ENCODE measurements at places on chromosomes 6 and 20.
A peak's percentile ranks its signal among the peaks of the same experiment; 100 is the strongest.

GRCh38 chr20:31835977-31836852 is 9.2 kb downstream of the FOXS1 start:
- peak; percentile 69 for DNase-seq

- no peak for DNase-seq
Measured at GRCh38 chr6:70673054-70673453, 5.4 kb downstream of the SMAP1 start.

DNA sequence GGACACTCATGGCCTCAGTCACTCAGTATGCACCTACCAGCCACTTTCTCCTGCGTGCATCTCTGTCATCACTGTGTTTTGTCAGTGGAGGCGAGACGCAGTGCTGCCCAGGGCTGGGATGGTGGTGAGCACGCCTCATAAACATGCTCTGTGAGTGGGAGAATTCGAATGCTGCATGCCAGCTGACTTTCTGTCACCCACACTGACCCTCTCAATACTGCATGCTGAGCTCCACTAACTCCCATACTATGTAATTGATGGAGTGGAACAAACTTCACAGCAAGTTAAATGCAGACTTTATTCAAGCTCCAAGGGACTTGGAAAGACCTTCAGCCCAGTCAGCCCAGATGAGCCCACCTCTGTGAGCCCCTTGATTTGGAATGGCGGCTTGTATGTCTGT is 22.7 kb upstream of the GGTLC1 start:
- DNase-seq, result no peak

DNA sequence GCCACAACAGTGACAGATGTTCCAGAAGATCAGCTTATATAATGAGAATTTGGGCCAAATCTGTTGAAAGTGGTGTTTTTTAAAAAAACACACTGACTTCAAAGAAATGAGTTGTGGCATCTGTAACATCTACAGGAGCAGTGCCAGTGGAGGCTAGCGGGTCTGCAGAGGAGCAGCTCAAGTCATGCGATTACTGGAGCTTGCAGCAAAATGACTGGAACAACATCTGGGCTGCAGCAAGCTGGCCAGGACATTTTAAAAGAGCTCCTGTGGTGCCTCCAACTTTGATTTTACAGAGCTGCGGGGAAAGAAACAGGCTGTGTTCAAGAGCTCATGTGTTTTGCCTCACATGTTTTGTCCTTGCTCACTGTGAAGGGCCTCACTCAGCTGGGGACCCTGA is 57.2 kb downstream of the TBX18 start:
- DNase-seq, result no peak

DNA sequence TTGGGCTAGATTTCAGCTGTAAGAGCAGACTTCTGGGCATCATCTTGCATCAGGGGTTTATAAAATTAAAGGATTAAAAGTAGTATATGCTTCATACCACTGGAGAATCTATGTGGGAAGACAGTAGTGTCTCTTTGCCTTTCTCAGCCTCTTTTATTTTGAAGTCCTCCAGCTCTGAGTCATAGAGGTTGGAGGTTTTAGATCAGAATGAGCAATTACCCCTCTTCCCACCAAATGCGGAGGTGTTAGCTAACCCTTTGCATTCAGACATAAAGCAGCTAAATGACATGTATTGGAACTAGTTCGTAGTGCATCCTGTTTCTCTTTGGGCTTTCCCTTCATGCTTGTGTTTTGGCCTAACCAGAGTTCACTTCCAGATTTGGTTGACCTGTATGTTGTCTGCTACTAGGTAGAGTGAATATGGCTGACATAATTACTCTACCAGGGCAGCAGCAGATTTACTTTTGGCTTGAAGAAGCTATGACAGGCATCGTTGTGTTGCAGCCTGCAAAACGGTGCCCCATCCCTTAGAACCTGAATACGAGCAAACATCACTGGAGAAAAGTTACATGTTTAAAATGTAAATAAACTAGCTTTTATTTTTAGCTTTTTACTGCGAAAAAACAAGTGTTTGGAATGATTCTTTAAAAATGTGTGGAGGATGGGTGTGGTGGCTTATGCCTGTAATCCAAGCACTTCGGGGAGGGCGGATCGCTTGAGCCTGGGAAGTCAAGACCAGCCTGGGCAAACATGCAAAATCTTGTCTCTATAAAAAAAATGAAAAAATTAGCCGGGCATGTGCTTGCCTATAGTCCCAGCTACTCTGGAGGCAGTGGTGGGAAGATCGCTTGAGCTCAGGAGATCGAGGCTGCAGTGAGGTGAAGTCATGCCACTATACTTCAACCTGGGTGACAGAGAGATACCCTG is 82.2 kb downstream of the MYO6 start:
- DNase-seq, result no peak

DNA sequence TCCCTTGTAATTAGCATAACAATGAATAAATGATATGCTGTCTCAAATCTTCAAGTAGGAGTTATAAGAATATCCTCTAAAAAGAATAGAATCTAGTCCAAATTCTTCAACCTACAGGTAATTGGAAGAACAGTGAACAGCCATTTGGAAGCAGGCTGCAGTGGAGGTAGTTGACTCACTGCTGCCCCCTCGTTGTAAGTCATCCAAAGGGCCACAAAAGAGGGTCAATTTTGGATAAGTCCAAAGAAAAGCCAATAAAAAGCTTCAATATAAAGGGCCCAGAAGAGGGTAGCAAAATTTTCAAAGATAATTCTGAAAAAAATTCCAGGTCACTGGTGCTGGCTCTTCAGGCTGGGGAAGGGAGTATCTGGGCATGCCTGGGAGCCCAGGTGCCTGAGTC is 60.8 kb upstream of the SSTR4 start:
- no peak for DNase-seq

DNA sequence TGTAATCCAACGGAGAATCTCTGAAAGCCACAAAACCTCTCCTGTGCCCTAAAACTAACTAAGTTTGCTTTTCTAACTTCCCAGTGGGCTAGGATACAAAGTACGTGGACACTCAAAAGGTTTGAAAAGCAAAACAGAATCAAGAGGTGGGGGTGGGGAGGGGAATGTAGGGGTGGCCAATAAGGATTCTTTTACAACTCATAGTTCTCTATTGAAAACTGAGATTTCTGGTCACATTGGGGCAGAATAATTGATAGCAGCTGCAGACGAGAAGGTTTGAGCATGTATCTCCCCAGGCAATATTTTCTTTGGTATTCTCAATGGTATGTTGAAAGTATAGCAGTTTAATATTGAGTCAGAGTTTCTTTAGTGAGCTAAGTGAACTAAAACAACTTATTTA is 376.7 kb upstream of the CITED2 start:
- DNase-seq, result no peak

GRCh38 chr6:29011276-29011734 is 6.2 kb upstream of the ZNF311 start:
- DNase-seq, result no peak

- no peak for DNase-seq
Measured at GRCh38 chr6:99512033-99512432, 3.2 kb downstream of the USP45 start.

- no peak for DNase-seq
Measured at GRCh38 chr6:79783670-79784394, 152.7 kb downstream of the SH3BGRL2 start.

DNA sequence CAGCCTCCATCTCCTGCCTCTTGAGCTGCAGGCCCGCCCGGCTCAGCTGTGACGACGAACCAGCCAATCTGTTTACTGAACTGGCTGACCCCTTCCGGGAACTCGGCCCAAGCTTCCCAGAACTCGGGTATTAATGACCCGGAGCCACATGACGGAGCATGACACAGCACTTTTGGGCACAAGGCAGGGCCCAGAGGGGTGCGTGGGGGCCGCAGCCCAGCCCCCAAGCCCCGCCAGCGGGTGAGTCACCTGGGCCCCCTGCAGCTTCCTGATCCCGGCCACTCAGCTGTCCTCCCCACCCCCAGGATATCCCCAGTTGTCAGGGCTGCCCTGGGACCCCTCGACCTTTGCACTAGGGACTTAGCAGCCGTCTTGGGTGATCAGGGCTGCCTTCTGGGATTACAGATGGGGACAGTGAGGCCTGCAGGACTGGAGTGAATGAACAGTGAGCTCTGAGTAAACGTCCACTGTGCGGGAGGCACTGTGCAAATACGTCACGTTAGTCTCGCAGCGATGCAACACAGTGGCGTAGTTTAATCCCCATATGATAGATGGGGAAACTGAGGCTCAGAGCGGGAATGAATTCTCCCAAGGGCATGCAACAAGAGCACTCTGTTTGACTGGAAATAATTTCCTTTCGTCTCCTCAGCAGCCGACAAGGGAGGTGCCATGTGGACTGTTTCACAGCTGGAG is 102.1 kb downstream of the CEBPB start:
- DNase-seq, result no peak

GRCh38 chr6:13813621-13814175 is 659 bp downstream of the MCUR1 start:
- DNase-seq, result peak; percentile 74

DNA sequence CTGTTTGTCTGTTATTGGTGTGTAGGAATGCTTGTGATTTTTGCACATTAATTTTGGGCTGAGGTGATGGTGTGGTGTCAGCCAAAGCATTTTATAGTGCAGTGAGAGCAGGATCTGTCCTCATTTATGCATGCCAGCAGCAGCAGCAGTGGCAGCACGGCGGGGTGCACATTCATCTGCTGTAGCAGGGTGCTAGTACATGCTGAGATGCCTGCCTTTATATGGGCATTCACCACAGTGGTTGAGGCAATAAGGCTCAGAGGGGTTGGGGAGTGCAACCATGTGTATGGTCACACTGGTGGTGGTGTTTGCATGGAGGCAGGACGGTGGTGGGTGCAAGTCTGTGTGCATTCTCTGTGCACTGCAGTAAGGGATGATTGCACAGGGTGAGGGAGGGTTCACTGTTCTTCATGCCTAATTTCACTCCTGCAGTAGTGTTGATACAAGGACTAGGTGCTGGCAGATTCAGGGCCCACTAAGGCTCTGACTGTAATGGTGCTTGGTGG is 129.3 kb upstream of the SYNCRIP start:
- no peak for DNase-seq

DNA sequence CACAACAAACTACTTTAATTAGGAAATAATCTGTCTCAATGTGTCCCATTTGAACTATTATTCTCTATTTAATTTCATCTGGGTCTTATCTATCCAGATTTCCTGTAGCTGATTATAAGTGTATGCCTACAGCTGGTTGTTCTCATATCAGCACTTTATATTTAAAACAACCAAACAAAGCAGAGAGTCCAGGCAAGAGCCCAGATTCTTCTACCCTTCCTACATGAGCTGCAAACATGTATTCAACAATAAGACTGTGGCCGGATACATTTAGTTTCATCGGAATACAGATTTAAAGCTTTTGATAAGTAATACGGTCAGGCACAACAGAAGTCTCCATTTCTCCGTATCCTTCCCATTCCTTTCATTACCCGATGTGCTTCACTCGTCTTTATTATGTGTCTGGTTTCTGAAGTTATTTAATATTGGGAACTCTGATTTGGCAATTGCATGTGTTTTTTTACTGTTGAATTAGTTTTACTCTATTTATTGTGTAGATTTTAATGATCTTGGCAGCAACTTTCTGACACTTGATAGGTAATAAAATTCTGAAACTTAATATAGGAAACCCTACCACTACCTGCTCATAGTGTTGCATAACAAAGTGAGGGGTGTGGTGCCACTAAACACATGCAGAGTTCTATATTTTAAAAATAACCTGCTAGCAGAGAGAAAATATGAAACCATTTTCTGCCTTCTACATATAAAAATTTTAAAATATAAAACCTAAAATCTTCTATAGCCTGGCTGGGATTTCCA is 653.5 kb upstream of the PTCHD4 start:
- no peak for DNase-seq

DNA sequence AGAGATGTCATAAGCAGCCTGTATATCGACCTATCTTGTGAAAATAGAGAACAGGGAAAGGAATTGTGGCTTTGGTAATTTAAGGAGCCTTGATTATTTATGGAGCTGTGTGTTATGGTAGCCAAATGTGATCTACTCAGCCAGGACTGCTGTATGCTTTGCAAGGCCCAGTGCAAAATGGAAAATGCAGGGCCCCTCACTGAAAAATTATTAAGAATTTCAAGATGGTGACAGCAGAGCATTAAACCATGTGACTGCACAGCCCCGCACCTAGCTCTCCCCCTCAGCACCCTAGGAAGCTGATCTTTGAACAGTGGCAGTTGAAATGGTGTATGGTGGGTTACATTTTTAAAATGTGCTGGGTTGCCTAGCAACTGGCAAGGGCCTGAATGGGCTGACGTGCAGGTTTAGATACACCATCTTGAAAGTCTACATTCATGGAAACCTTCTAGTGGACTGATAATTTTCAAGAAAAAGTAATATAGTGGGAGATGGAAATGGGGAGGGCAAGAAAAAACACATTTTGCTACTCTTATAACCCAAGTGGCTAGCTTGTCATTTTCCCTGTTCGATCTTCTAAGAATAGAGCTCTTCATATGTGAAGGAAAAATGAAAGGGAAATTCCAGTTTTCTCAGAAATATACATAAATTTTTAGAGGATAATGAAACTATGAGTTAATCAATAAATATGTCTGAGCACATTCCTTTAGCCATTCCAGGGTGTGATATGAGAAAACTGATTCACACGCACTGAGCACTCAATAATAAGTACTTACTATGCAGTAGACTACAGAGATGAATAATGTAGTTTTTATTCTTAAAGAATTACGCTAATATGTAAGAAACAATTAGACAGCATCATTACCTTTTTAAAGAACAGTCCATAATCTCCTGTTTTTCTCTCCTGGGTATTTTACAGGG is 208.0 kb downstream of the ARHGAP18 start:
- no peak for DNase-seq

DNA sequence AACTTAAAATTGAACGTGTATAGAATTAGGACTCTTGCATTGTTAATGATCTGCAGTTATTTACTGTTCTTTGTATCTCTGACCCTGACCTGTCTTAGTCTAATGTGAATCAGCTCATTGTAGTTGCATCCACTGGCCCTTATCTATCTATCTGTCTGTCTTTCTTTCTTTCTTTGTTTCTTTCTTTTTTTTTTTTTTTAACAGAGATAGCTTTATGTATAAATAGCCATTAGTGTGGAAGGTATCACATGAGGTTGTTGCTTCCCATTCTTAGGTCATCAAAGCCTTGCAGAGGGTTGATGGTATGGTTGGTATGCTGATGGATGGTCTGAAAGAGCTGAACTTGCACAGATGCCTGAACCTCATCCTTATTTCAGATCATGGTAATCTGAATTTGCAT is 59.9 kb downstream of the ENPP1 start:
- no peak for DNase-seq

GRCh38 chr6:3965071-3965718 is 113.7 kb downstream of the FAM217A start:
- no peak for DNase-seq

GRCh38 chr20:58625585-58625984 is 25.5 kb upstream of the STX16 start:
- DNase-seq, result no peak

GRCh38 chr20:43972051-43972450 is 57.4 kb downstream of the TOX2 start:
- no peak for DNase-seq

Data from DND-41 (cell line).